ENCODE measurements at places on chromosomes 16 and 17.
A peak's percentile ranks its signal among the peaks of the same experiment; 100 is the strongest.

GRCh38 chr17:66747578-66748275 lies 87.2 kb upstream of the CACNG5 start:
- no peak for DNase-seq

- DNase-seq, result no peak
Measured at GRCh38 chr17:39219647-39220154, 6.0 kb downstream of the STAC2 start.

DNA sequence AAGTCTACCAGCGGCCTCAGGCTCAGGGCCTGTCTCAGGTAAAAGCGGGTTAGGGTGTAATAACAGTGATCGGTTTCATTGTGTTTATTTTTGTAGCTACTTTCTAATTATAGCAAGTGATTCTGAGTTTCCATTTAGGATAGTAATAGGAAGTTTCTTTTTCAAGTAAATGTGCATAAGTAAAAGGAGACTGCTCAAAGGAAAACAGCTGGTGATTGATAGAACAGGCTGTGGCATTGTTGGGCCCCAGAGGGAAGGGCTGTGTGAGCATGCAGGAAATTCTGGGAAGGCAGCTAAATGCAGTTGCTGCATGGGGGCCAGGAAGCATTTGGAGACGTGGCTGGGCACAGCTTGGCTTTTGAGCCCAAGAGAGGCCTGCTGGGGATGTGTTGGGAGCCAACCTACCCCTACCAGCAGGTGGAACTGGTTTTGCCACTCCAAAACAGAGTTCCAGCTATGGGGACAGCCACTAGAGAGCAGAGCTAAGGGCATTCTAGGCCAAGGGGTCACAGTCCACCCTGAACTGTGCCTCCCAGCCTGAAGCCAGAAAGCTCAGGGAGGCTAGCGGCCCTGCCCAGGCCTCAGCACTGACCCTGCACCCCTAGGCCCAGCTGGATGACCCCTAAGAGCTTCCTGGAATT lies 12.6 kb downstream of the SNX20 start:
- DNase-seq, result peak; percentile 53

DNA sequence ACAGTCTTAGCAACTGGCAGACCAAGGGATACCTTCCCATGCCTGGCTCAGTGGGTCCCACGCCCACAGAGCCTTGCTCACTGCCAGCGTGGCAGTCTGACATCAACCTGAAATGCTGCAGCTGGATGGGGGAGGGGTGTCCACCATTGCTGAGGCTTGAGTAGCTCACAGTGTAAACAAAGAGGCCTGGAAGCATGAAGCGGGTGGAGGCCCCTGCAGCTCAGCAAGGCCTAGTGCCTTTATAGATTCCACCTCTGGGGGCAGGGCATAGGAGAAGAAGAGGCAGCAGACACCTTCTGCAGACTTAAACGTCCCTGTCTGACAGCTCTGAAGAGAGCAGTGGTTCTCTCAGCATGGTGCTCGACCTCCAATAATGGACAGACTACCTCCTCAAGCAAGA lies 263.2 kb downstream of the KIF2B start:
- DNase-seq, result peak; percentile 89

GRCh38 chr17:64221679-64222078 lies 41.4 kb downstream of the TEX2 start:
- no peak for DNase-seq

- DNase-seq, result peak; percentile 68
Measured at GRCh38 chr17:47693731-47694580, at the start of gene TBKBP1. Gene TBKBP1 (plus strand): TSS chr17:47694161. CDS start chr17:47696113, 1,952 bp downstream.

DNA sequence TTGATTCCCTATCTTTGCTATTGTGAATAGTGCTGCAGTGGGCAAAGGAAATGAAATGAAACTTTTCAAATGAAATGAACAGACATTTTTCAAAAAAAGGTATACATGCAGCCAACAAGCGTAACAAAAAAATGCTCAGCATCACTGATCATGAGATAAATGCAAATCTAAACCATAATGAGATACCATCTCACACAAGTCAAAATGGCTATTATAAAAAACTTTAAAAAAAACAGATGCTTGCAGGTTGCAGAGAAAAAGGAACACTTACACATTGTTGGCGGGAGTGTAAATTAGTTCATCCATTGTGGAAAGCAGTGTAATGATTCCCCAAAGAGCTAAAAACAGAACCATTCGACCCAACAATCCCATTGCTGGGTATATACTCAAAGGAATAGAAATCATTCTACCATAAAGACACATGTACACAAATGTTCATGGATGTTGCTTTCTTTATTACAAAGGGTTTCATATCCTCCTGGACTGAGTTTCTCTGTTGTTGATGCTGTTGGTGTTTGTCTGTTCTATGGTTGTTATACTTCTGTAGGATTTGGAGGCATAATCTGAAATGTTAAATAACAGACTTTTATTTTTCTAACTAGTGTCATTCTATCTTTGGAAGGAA lies 99.3 kb upstream of the SOX9 start:
- DNase-seq, result no peak
